ENCODE measurements at places on chromosomes 1 and 21.

DNA sequence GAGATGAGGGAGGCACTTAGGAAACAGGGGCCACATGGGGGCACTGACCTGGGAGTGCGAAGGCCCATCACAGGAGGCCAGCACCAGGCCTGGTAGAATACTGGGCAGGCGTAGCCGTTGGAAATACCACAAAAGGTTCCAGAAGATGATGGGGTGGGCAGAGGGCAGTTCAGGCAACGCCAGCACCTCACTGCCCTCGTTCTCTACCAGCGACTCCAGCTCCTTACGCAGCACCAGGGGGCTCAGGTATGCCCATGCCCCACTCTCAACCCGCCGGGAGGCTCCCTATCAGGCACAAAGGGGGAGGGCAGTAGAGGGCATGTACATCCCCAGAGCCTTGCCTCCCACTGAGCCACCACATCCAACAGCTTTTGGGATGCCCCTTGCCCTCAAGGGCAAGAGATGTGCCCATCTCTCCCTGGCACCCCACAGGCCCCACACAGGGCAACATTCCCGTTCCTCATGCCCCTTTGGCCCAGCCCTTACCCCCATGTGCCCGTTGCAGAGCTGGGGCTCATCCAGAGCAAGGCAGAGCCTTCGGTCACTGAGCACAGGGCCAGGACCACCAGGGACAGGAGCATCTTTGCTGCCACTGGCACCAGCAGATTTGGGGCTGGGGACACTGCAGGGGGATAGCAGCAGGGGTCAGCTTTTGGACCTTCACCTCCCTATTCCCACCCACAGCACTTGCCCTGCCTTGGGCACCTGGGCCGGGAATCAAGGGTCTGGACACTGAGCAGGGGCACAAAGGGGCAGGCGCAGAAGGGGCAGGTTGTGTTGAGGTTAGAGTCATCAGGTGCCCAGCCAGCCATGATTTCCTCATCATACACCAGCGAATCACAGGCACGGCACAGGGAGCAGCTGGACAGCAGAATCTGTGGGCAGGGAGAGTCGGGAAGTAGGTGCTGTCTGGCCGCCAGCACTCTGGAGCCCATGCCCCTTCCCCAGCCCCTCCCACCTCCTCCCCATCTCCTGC, 9.7 kb upstream of the GATAD2B start:
- no peak for DNase-seq

DNA sequence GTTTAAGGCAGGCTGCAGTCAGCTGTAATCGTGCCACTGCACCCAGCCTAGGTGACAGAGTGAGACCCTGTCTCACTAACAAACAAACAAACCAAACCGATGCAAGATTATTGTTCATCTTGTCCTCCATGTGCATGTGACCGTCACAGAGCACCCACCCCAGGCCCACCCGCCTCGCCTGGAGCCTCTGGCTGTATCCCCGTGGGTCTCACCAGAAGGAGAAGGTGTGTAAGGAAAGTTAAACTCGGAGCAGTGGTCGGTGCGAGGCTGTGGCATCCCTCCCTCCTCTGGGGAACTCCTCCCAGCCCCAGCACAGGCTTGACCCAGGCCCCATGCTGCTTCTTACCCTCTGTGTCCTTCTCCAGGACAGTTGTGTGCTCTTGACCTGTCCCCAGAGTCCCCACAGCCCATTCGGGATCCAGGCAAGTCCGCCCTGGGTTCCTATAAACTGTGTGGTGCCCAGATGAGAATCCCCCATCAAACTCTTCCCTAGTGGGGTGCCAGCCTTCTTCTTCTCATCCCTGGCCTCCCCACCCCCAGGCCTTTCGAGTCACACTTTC, 318.4 kb downstream of the AJAP1 start:
- no peak for DNase-seq

- no peak for DNase-seq
Measured at GRCh38 chr21:43591571-43591970, 67.7 kb downstream of the HSF2BP start.

- no peak for DNase-seq
Measured at GRCh38 chr1:110713221-110713620, 38.5 kb upstream of the KCNA3 start.

- no peak for DNase-seq
Measured at GRCh38 chr1:104402178-104402577, 652.5 kb downstream of the AMY1C start.

GRCh38 chr1:218969006-218969405, 204.7 kb upstream of the LYPLAL1 start:
- DNase-seq, result no peak

DNA sequence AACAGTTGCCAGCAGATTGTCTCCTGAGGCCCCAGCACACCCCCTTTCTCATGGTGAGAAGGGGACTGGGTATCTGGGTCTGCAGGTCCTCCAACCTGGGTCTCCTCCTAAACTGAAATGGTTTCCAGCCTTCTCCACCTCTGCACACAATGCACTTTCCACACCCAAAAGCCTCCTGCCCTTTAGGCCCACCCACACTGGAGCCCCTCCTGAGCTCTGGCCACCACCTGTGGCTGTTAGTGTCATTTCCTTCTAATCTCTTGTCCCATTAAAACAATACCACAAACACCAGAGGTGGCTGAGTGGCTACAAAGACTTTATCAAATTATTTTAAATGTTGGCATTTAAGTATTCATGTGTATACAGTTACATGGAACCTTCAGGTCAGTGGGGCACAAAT, 11.5 kb downstream of the GPR3 start:
- DNase-seq, result no peak

DNA sequence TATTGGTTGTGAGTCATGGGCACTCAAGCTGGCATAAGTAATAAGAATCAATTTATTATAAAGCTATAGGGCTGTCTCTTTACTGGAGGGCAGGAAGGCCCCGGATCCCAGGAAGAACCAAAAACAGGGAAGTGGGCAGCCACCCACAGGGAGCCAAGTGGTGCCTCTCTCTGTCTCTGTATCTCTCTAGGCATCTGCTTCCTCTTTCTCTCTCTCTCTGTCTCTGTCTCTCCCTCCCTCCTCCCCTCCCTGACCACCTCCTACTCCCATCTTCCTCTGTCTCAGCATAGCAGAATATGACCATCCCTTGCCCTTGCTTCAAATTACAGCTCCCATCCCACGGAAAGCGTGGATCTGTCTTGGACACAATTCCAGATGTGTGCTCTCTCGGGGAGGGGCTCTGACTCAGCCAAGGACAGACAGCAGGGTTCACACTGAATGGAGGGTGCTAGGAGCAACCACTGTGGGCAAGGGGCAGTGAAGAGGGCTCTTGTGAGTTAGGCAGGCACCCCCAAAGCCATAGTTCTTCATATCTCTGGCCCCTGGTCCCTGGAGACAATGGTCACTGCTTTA, 80.4 kb upstream of the LPGAT1 start:
- no peak for DNase-seq

GRCh38 chr1:38730511-38731397, 128.8 kb downstream of the RRAGC start:
- DNase-seq, result no peak

GRCh38 chr1:200869753-200870391, 2.9 kb upstream of the GPR25 start:
- no peak for DNase-seq

DNA sequence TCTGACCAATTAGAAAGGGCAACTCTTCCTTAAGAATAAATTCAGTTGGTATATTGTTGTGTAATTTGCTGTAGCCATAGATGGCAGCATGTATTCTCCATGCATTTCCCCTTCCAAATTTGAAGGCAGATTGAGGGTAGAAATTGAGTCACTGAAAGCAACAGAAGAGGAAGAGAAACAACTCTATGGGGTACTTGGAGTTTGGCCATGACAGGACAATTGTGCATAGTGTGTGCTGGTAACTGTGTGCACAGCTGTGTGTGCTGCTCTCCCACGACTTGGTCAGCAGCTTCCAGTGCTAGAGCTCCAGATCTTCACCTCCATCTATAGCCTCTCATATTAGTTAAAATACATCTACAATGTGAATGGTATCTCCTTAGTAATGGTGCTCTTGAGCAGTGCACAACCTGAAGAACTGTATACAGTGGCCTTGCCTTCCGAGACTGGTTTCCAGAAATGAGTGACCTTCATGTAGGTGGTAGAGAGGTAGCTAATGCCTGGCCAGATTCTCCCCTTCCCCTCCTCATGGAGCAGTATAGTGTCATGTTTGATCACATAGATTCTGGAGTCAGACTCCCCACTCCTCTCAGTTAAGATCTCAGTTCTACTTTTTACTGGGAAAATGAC, 882 bp upstream of the FCAMR start:
- DNase-seq, result no peak

GRCh38 chr1:245684571-245684970, 529.8 kb downstream of the KIF26B start:
- DNase-seq, result no peak

- no peak for DNase-seq
Measured at GRCh38 chr1:109768820-109769219, 5.1 kb upstream of the EPS8L3 start.

GRCh38 chr21:32131164-32131563, 147.7 kb downstream of the MIS18A start:
- DNase-seq, result no peak
